HEK293T (cell line): ENCODE measurements at places on chromosomes 6 and 20.

DNA sequence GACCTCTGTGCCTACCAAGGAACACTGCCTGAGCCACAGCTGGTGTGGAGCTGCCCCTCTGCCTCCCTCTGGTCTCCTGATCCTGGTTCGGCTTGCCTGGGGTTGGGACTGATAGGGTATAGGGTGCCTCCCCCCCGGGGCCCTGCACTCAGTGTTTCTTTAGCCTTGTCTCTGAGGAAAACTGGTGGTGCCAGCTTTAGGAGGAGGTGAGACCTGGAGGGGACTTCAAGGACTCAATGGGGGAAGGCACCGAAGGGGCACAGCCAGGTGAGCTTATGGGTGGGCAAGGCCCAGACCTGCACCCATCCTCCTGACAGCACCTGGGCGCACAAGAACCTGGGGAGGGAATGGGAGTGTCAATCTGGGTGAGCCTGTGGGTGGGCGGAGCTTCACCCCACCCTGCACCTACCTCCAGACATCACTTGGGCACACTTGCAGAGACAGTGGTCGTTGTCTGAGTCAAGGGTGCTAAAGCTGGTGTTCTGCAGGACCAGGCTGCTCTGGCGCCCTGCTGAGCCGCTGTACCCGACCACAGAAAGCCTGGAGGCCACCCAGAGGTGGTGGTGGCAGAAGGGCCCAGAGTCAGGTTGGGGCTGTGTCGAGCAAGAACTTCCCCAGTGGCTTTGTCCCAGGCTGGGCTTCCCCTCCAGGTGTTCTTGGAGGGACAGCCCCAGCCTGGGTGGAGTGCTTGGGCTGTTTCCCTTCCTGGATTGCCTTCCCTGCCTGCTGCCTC is 40.5 kb downstream of the FAM110A start:
- DNase-seq, result no peak

- DNase-seq, result no peak
Measured at GRCh38 chr6:57307850-57308249, 9.6 kb upstream of the PRIM2 start.

GRCh38 chr20:24098886-24099285 is 110.3 kb upstream of the GGTLC1 start:
- no peak for DNase-seq

DNA sequence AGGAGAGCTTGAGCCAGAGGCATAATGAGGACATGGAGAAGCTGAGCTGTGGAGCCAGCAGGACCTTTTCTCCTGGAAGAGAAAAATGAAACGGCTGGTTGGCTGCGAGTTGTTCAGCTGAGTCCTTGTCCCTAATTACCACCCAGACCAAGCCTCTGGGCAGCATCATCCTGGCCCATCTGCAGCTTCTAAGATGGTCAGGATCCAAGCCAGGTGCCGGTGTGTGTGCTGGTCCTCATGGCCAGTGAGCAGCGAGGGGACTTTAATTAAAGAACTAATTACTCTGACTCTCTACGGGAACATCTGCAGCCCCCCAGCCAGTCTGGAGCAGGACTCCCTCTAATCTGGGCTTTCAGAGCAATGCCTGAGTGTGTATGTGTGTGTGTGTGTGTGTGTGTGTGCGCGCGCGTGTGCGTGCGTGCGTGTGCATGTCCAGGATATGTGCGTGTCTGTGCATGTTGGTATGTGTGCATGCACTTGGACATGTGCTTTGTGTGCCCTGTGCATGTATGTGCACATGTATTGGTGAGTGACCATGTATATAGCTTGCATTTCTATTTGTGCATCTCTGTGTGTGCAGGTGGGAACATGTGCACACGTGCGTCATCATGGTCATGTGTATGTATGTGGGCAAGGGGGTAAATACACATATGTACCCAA is 173.9 kb downstream of the DHX35 start:
- no peak for DNase-seq

DNA sequence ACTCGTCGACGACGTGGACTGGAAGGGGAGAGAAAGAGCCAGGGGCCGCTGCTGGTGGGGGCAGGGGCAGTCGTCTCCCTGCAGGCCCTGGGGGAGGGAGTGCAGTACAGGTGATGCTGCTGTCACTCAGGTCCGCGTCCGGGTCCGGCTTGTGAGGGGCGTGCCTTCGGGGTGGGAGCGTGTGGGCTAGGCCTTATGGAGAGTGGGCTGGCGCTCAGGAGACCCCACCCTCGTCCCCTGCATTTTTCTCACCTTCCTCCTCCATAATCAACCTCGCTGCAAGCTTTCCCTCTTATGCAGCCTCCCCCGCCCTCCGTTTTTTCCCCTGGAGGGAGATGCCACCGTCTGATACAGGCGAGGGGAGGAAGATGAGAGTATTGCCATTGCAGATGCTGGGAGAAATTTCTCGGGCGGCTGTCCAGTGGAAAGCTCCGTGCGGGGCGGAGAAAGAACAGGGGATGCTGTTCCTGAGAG is 632 bp downstream of the PCMT1 start:
- peak; percentile 71 for DNase-seq

- no peak for DNase-seq
Measured at GRCh38 chr6:166916824-166917223, 39.5 kb downstream of the RNASET2 start.

GRCh38 chr6:94041945-94042709 is 622.8 kb upstream of the EPHA7 start:
- no peak for DNase-seq

GRCh38 chr6:29626948-29627754 is 5.8 kb downstream of the GABBR1 start:
- DNase-seq, result no peak

DNA sequence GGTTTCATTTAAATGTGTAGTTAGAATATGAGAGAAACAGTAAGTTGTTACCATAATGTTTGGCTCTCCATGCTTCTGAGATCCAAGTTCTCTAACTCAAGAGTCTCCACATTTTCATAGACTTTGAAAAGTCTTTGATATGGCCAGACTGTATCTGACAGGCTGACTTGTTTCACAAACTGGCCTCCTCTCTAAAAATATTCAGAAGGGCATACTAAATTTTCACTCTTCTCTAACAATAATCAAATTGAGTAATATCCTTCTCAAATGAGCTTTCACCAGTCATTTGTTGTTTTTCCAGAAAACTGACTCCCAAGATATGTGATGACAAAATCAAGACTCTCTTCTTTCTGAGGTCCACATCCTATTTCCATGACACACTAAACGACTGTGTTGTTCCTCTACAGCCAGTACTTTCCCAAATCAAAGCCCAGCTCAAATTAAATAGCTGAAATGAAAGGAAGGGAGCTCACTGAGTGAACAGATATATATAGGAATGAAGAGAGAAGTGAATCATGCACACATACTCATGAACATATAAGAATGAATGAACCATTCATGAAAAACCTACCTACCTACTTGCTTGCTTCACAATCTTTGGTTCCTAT is 15.1 kb downstream of the HIVEP2 start:
- no peak for DNase-seq

DNA sequence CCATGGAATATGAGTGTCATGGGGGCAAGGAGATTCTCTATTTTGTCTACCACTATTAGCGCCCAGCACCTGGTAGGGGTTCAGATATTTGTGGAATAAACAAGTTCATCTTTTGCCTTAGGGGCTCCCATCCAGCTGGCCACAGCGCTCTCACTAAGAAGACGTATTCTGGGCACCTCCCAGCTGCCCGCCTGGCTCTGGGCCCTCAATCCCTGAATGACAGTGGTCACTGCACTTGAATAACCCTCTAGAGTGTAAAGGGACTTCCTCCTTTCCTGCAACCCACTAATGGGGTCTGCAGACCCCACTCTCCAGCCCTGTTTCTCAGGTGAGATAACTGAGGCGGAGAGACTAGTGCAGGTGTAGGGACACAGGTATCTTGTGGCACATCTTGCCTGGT is 36.2 kb downstream of the SNX5 start:
- no peak for DNase-seq
